Stimulated activated CD4-positive, alpha-beta T cell treated with anti-CD3 and anti-CD28 coated beads, Interleukin-1b, Interleukin-23, amount 100 ng/mL, for 1 hour (primary cell): ENCODE measurements at places on chromosomes 11 and 22.

- DNase-seq: no peak
Measured at GRCh38 chr22:48450188-48450825, 1377.4 kb downstream of the BRD1 start.

DNA sequence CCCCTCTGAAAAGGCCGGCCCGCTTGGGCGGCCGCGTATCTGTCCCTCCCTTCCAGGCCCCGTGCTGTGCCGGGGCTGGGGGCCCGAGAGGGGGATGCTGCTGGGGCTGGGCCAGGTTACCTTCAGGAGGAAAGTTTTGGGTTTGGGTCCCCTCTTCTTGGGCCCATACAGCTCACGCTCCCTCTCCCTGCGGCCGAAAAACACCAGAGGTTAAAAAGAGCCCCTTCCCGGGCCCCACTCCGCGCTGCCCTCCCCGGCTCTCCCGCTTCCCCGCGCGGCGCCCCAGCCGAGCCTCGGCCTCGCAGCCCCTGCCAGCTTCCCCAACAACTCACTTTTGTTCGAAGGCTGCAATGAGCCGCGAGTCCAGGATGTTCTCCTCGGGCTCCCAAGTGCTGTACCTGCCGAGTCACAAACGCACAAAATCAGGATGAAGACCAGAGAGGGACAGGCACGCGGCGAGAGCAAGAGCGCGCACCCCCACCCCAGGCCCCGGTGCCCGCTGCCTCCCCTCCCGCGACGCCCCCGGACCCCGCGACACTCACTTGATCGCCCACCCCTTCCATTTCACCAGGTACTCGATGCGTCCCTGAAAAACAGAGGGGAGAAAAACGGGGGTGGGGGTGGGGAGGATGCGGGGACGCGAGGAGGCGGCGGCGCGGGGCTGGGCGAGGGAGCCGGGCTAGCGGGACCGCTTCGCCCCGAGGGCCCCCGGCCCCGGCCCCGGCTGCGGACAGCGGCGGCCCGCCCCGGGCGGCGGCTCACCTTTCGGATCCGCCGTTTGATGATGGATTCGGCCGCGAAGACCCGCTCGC is 450 bp downstream of the CBX6 start:
- DNase-seq: no peak

DNA sequence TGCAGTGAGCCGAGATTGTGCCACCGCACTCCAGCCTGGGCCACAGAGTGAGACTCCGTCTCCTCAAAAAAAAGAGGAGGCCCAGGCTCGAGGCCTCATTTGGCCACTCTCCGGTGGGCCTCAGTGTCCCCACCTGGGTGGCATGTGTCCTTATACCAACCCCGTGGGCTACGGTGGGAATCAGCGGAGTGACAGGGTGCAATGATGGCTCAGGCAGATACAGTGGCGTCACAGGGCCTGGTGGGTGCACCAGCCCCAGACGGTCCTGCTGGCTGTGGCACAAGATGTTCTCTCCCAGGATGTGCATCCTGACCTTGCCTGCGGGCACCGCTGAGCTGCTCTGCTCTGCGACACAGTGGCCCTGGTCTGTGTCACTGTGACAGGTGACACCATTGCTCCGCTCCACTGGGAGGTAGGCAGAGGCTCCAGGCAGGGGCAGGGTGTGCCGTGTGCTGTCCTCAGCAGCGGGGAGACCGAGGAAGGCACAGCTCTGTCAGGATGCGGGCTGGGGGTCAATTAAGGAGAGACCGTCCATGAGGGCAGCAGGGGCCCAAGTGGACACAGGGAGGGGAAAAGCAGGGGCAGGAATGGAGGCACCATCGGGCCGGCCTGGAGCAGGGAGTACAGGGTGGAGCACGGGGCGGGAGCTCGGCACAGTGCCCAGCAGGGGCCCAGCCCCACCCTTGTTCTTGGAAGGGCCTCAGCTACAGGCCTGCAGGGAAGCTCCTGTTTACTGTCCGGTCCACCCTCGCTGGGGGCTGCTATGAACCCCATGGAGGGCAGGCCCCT is 21.7 kb upstream of the TH start:
- DNase-seq: no peak

GRCh38 chr11:11958403-11959231 is 49.8 kb downstream of the DKK3 start:
- no peak for DNase-seq

DNA sequence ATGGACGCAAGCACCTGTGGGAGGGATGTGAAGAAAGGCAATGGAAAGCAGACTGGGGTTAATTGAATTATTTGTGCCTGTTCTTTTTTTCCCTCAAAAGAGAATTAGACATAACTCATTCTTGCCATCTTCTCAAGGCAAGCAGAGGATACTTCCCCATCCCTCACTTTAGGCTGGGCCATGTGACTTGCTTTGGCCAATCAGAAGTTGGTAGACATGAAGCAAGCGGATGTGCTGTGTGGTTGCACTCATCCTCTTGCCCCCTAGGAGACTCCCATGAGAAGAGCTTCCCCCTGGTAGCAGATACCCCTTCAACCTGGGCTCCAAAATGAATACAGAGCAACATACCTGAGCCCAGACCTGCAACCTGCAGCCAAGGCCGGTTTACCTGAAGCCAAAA is 124.4 kb upstream of the ZC3H12C start:
- DNase-seq: no peak

DNA sequence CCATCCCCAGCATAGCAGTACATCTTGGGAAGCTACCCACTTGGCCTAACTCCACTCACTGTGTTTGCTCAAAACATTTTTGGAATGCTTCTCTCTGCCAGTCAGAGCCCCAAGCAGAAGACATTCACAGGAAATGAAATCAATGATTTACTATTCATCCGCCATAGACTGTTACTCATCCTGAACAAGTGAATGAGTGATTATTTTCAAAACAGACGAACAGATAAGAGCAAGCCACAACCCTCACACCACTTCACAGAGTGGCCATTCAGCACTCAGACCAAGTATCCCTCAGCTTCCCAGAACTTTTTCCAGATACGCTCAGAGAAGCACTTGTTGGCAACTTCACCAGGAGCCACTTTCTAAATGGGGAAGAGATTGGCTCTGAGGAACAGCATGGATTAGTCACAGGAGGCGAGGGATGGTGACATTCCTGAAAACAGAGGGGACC is 13.0 kb upstream of the UBASH3B start:
- DNase-seq: no peak
